ENCODE measurements at places on chromosomes 11 and 22.

DNA sequence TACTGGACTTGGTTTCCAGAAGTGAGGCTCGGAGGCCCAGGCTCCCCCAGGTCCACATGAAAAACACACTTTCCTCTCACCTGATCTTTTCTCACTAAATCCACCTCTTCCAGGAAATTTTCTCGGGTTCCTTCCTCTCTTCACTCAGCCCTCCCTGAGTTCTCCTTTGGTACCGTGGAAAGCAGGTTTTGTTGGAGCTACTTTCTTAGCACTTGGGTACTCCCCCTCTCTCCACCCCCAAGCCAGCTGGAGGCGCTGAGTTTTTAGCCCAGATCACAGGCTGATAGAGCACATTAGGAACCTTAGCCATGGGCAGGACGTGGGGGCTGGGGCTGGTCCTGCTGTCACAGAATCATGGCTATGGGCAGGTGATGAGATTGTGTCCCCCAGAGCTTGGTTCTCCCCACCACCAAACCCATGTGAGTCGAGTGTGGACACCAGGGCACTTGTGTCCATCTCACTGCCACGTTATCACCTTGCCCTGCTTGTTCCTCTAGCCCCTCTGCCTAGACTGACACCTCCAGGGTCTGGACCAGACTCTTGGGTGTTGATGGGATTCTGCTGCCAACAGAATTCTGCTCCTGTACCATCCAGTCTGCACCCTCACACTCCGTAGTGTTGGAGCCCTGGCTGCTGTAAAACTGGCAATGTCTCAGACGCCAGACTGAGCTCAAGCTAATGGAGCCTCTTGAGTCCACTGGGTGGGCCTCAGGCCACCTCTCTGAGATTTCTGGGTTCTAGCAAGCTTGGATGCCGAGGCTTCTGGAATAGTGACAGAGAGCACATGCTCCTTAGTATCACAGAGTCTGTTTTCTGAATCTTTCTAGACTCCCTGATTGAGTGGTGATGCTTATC is 74.9 kb upstream of the NARS2 start:
- no peak for DNase-seq

DNA sequence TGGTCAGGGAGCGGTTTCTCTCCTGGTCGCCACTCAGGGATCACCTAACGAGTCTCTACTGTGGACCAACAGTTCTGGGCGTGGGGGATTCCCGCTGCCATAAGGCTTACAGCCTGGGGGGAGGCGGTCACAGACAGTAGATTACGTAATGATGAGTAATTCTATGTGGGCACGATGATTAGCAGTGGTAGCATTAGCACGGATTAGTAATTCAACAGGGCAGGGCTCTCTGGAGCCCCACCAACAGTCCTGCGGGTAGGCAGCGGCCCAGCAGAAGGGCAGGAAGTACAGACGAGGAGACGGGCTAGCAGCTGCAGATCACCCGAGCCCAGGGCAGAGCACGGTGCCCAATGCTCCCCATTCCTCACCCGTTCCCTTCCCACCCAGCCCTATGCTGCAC is 3.6 kb downstream of the SHISAL1 start:
- DNase-seq: no peak

GRCh38 chr22:17120281-17120680 is 879 bp downstream of the TMEM121B start:
- peak; percentile 54 for DNase-seq

DNA sequence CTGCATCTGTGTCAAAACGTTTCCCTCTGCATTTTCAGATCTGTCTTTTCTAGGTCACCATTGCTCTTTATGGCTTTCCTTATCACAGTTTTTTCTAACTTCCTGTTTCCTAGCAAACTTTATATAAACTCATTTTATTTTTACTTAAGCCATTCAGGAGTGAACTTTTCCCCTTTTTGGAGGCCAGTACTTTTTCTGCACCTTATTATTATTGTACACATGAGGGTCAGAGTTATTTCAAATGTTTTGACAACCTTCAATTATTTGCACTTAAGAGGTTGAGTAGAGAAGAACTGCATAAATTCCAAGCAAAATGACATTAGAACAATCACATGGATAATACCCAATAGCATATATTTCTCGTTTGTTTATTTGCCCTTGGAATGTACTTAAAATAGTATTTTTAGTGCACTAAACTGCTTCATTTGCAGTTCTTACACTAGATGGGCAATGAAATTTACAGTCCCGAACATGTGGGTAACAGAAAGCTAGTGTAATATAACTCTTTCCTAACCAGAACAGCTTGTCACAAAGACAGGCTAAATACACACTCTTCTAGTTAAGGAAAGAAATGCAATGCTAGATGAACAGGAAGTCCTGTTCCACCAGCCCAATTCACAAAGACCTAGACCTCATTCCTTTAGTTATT is 79.5 kb downstream of the UBASH3B start:
- no peak for DNase-seq

- DNase-seq: no peak
These were observed at the start of gene MUC2 for GRCh38 chr11:1074244-1075221. Gene MUC2 (plus strand): TSS chr11:1074874.

- DNase-seq: no peak
These were observed 10.2 kb downstream of the FIBIN start for GRCh38 chr11:27004103-27004502.

All from GM12891 (cell line).